ENCODE measurements at places on chromosomes 2 and 18.

GRCh38 chr2:9765611-9766531 lies 77.4 kb upstream of the TAF1B start:
- no peak for DNase-seq

- DNase-seq: no peak
These were observed 5.0 kb downstream of the RNF144A start for GRCh38 chr2:6922201-6922656.

GRCh38 chr2:45731141-45731540 lies 79.7 kb downstream of the PRKCE start:
- DNase-seq: no peak

DNA sequence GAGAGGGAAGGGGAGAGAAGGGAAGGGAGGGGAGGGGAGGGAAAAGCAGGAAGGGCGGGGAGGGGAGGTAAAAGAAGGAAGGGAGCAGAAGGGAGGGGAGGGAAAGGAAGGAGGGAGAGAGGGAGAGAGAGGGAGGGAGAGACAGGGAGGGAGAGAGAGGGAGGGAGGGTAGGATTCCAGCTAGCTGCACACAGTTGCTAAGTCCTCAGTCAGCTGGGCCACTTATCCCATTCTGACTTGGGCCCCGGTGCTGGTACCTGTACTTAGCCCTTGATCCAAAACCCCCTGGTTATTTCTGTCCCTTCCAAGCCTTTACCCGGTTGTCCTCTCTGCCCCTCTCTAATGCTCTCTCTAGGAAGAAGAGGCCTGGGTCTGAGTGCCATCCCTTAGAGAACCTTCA lies 211.4 kb downstream of the TTC32 start:
- no peak for DNase-seq

DNA sequence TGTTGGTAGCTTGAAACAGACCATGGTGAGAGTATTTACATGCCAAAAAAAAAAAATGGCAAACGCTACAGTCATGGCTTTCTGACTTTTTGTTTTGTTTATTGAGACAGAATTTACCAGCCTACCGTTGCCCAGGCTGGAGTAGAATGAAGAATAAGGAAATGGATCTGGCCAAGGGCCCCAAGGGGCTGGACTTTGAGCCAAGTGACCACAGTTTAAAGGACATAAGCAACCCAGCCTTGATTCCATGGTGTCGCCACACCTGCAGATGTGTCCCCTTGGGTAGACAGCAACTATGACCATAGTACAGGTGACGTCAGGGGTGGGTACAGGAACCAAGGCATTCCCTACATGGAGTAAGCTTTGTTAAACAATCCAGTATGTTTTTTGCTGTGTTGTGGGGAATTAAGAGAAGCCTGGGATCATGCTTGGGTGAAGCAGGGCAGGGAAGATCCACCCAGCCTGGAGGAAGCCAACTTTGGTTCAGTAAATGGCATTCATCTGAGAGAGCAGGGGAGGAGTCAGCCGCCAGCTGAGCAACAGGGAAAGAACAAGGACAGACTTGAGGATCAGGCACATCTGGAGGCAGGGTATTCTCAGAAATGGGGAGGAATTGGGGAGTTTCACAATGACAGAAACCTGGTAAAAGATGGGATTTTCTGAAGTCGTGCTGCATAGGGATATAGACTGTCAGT lies 110.3 kb upstream of the SH3BP4 start:
- DNase-seq: no peak

GRCh38 chr2:31032475-31032874 lies 105.8 kb downstream of the GALNT14 start:
- no peak for DNase-seq

GRCh38 chr2:119723186-119723585 lies 36.5 kb upstream of the PTPN4 start:
- no peak for DNase-seq

DNA sequence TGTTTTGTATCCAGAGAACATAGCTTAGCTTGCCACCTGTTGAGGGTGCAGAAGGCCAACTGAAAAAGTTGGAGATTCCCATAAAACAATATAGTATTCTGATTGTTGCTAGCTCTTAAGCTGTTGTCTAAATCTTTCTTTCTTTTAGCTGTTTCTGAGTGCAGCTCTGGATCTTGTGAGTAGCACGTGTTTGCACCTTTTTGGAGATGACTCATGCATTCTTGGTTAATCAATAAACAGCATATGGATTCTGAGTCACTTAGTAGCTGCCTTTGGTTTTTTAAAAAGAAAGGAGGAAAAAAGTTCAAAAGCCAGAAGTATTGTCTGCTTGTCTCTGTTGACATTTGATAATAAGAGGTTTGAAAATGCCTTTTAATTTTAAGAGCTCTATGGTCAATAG lies 483.0 kb upstream of the FSIP2 start:
- no peak for DNase-seq

- no peak for DNase-seq
These were observed 300.8 kb downstream of the NDUFA10 start for GRCh38 chr2:239724194-239724849.

- DNase-seq: no peak
These were observed 245.0 kb downstream of the PTGR3 start for GRCh38 chr18:74963820-74964446.

- no peak for DNase-seq
These were observed 13.7 kb downstream of the IL1RL2 start for GRCh38 chr2:102200539-102200938.

DNA sequence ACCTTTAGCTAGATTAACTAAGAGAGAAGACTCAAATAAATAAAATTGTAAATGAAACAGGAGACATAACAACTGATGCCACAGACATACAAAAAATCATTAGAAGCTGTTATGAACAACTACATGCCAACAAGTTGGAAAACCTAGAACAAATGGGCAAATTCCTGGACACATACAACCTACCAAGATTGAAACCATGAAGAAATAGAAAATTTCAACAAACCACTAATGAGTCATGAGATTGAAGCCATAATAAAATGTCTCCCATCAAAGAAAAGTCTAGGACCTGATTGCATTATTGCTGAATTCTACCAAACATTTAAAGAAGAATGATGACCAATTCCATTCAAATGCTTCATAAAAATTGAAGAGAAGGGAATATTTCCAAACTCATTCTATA lies 54.3 kb downstream of the ST3GAL5 start:
- no peak for DNase-seq

- DNase-seq: no peak
These were observed 41.6 kb downstream of the FN1 start for GRCh38 chr2:215394102-215394805.

DNA sequence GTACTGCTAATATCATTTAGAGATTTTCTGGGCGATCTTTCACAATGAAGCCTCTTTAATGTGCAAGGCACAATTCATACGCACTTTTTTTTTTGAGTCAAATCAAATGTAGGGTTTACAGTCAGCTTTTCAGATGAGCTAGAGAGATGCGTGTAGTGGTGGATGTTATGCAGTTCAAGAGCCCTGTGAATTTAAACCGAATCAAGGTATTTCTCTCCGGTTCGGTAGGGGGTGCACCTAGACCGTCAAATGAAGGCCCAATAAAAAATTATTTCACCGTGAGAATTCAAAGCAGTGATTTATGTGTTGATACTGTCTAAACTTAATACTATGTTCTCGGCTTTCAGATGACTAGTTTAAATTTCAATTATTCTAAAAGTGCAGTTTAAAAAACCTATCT lies 1.1 kb downstream of the PTH2R start:
- no peak for DNase-seq

- DNase-seq: no peak
These were observed 365.9 kb upstream of the GALNT5 start for GRCh38 chr2:156891609-156892008.

GRCh38 chr2:19119326-19120001 lies 239.0 kb downstream of the OSR1 start:
- DNase-seq: no peak

GRCh38 chr2:170052151-170052550 lies 125.8 kb upstream of the MYO3B start:
- no peak for DNase-seq

GRCh38 chr2:150888337-150888736 lies 373.3 kb downstream of the RBM43 start:
- DNase-seq: no peak

GRCh38 chr2:127735044-127735443 lies 33.7 kb downstream of the SFT2D3 start:
- DNase-seq: no peak

DNA sequence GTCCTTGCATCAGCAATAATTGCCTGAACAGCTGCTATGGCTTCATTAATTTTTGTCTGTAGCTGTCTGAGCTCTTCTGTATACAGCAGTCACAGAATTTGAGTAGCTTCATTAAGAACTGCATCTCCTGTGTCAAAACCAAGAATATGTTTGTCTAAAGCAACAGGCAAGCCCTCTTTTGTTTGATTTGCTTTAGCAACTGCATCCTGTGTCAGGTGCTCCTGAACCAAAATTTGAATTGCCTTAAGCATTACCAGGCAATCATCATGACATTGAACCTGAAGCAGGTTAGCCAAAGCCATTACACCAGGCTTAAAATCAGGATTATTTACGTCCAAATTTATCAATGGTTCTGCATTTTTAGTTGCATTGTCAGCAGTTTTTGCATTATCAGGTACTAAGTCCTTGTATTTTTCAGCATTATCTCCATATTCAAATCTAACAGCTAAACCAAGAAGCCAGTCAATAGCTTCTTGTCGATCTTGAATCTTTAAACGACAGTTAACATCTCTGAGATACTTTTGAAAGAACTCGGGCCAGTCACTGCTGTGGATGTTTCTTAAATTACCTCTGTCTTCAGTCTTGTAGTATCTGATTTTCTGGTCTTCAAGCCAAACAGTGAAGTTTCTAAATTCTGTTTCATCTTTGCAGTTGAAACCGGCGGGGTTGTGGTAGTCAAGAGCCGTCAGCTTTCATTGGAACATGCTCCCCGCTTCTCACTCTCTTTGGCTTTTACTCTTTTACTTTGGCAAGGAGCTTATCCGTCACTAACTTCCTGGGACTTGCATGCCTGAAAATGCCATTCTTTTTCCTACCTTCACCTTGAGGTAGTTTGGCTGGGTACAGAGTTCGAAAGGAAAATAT lies 42.2 kb downstream of the MERTK start:
- no peak for DNase-seq

DNA sequence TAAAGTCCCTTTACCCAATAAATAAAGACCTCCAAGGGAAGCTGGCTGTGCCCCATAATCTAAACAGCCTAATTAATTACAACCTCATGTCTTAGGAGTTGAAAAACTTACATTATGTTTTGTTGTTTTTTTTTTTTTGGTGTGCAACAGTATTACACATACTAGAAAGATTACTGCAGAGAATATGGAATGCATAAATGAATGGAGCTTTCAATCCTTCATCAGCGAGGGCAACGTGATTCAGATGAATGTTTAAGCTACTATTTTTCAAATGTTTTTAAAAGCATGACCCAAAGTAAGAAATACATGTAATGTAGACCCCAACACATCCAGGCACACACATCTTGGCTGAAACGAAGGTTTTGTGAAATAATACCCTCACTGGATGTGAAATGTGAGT lies 167.1 kb upstream of the FN1 start:
- DNase-seq: no peak

- DNase-seq: no peak
These were observed 87.1 kb downstream of the PXDN start for GRCh38 chr2:1656961-1657841.
